Stomach (tissue), 19 donors: ENCODE measurements at places on chromosomes 2 and 18. TPM values are rescaled to one million over a fixed set of nuclear protein-coding genes. Genes with fewer than 3 reads are reported as not detected.

DNA sequence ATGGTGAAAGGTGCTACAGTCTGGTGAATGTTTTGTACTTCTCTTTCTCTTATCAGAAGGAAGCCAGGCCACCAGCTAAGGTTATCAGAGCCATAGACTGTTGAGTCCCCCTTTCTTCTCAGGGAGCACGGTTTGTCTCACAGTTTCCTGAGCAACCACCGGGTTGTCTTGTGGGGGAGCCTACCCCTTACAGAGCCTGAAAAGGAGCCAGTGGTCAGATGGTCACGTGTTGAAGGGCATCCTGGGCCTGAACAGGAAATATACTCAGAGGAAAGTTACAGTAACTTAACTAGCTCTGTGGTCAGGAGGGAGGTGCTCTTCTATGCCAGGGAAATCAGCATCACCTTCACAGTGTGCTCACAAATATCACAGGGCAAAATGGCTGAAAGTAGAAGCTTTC is 11.6 kb downstream of the CD28 start:
- H3K4me1 ChIP-seq, result peaks cover 4% of the 10 kb centered on the region
- no peak overlapping the region for H3K4me3 ChIP-seq

DNA sequence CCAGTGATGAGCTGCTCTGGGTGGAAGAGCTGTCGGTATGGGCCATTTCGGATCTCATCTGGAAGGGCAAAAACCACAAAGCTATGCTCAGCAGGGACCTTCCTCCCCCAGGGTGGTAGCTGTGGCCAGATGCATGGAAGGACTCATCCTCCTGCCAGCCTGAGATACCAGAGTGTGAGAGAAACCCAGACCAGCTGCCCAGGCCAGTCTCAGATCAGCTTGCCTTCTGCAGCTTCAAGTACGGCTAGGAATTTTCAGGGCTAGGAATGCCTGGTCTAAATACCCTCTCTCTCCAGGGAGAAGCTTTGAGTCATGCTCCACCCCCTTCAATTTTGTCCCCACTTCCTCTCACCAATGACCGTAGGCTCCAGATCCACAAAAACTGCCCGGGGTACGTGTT is 1.4 kb upstream of the TUBA4B start:
- no peak overlapping the region for H3K27ac ChIP-seq
- H3K27me3 ChIP-seq, result no peaks in the 10 kb centered on the region
- no peak for DNase-seq
- peaks cover 14% of the 10 kb centered on the region for H3K36me3 ChIP-seq
- H3K4me1 ChIP-seq, result peaks cover 83% of the 10 kb centered on the region

DNA sequence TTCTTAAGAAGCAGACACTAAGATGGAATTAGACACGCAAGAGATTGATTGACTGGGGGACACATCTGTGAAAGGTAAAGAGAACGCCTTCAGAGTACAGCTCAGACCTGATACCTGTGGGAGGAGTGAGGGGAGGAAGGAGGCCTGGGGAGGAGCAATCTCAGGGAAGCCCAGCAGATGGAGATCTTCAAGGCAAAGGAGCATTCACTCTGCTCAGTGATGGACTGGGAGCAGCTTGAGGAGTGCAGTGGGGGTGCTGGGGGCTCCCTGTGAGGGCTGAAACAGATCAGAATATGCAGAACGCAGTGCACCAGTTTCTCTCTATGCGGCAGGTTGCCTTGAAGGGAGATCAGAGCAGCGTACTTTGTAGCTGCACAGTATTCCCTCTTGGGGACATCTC is 103.7 kb upstream of the ATP8B1 start:
- DNase-seq, result no peak
- no peak overlapping the region for H3K4me3 ChIP-seq
- H3K27ac ChIP-seq, result no peak overlapping the region
- H3K4me1 ChIP-seq, result no peaks in the 10 kb centered on the region

DNA sequence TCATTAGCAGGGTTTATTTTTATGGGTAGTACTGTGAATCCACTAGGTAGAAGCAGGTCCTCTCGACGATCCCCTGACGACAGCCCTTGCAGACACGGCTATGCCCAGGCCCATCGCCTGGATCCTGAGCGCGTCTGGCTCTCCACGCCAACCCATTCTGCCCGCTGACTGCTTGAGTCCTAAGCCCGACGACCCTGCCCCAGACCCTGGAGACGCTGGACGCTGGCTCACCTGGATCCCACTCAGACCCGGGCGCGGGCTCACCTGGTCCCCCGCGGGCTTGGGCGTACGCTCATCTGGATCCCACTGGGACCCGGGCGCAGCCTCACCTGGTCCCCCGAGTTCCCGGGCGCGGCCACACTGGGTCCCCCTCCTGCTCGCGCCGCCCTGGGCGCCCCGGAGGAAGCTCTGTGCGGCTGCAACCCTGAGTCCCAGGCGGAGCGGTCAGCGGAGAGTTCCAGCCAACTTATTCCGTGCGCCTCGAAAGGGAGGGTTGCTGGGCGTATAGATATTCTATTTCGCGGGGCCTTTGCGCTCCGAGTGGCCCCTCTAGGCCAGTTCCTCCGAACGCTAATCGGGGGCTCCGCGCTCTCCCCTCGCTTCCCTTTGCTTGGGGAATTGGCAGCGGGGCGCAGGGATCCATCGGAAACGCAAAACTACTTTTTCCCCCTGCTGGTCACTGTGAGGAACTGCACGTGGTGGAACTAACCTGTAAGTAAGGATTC is 22.4 kb upstream of the RMP24 start:
- H3K36me3 ChIP-seq, result no peaks in the 10 kb centered on the region
- peak overlapping the region; percentile 68 for H3K4me3 ChIP-seq
- peak; percentile 55 for DNase-seq
- peaks cover 7% of the 10 kb centered on the region for H3K4me1 ChIP-seq
- H3K27ac ChIP-seq, result no peak overlapping the region

- no peaks in the 10 kb centered on the region for H3K27me3 ChIP-seq
- H3K36me3 ChIP-seq, result no peaks in the 10 kb centered on the region
- H3K4me1 ChIP-seq, result peaks cover 46% of the 10 kb centered on the region
- peak; percentile 68 for DNase-seq
- H3K27ac ChIP-seq, result peak overlapping the region; percentile 94
- H3K4me3 ChIP-seq, result no peak overlapping the region
Observed at GRCh38 chr2:231612109-231612455, 19.4 kb downstream of the TEX44 start.

DNA sequence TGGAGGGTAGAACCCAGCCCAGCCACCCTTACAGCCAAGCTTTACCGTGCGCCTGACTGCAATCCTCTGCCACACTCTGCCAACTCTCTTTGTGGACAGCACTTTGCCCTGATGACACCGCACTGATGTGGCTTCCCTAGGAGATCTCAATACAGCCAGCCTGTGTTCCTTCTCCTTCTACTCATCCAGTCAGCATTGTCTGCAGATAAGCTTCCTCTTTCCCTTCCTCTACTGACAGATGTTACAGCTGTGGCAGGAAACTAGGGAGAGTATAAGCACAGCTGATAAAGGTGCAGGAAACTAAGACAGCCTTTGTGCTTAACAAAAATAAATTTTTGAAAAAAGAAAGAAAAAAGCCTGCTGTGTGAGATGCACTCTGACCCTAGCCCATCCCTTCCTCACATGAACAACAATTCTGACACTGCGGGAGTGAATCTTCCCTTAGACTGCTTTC is 25.0 kb downstream of the CEP68 start:
- H3K4me3 ChIP-seq, result no peak overlapping the region
- no peaks in the 10 kb centered on the region for H3K27me3 ChIP-seq
- peaks cover 92% of the 10 kb centered on the region for H3K36me3 ChIP-seq
- H3K4me1 ChIP-seq, result peaks cover 46% of the 10 kb centered on the region
- H3K27ac ChIP-seq, result no peak overlapping the region

DNA sequence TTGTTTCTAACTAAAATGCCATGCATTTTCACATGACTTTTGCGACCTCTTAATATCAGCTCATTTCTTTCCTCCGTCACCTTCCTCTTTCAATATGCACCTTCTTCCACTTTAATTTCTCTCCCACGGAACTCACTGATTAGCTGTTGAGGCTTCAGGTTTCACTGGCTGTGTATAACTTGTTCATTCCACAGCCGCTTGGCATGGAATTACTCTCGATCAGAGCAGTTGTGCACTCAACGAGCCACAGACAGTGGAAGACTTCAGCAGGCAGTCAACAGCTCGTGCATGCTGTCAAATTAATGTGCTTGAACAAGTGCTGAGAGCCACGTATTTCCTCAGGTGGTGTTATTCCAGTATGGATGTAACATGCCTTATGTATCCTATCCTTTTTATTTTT is 491.2 kb upstream of the DDX18 start:
- H3K27ac ChIP-seq, result no peak overlapping the region
- no peaks in the 10 kb centered on the region for H3K36me3 ChIP-seq
- no peak for DNase-seq
- H3K4me1 ChIP-seq, result no peaks in the 10 kb centered on the region
- H3K4me3 ChIP-seq, result no peak overlapping the region

GRCh38 chr18:28176948-28177827 is at the start of gene CDH2:
Gene CDH2 (minus strand): TSS chr18:28177130. CDS start chr18:28177022, 108 bp downstream.
- H3K27me3 ChIP-seq, result no peaks in the 10 kb centered on the region

DNA sequence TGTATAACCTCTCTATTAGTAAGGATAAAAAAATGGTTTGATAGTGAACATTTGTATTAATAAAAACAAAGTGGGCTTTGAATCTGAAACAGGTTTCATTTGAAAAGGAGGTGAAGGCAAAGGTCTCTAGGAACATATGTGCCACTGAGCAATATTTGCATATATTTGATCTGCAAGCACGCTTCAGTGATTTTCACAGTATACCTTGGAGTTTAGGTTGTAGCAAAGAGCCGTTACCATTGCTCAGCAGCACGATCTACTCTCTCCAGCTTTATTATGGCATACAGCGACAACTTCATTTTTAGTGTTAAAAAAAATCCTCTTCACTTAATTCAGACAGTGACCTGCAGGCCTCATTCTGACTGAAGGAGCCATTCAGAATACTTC is 75.8 kb upstream of the ZEB2 start:
- no peak for DNase-seq
- H3K4me1 ChIP-seq, result no peaks in the 10 kb centered on the region
- H3K36me3 ChIP-seq, result no peaks in the 10 kb centered on the region
- no peak overlapping the region for H3K27ac ChIP-seq

DNA sequence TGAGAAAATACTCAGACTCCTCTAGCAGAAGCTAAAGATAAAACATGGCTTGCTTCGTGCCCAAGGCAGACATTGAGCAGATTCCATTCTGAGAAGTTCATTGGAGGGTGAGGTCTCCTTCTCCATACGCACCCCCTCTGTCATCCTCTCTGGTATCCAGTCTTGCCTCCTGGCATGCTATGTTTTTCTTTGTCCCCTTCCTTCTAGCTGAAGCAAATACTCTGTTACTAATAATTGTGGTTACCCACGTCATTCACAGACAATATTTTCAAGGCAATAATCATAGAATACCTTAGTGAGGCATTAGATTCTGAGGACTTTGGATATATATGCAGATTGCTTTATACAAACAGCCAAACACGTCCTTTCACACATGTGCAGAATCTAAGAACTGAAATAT is 66.2 kb upstream of the KLF7 start:
- H3K4me3 ChIP-seq, result no peak overlapping the region
- no peaks in the 10 kb centered on the region for H3K36me3 ChIP-seq
- DNase-seq, result no peak
- no peaks in the 10 kb centered on the region for H3K27me3 ChIP-seq
- H3K4me1 ChIP-seq, result peaks cover 6% of the 10 kb centered on the region

- peaks cover 10% of the 10 kb centered on the region for H3K36me3 ChIP-seq
- H3K27ac ChIP-seq, result no peak overlapping the region
- no peak overlapping the region for H3K4me3 ChIP-seq
- no peak for DNase-seq
- no peaks in the 10 kb centered on the region for H3K27me3 ChIP-seq
- H3K4me1 ChIP-seq, result peaks cover 10% of the 10 kb centered on the region
Observed at GRCh38 chr18:679516-679915, 22.1 kb downstream of the TYMS start.

GRCh38 chr2:8134473-8134932 is 547.4 kb upstream of the ID2 start:
- no peak overlapping the region for H3K27ac ChIP-seq
- DNase-seq, result peak; percentile 67
- no peaks in the 10 kb centered on the region for H3K4me1 ChIP-seq
- H3K4me3 ChIP-seq, result no peak overlapping the region
- no peaks in the 10 kb centered on the region for H3K27me3 ChIP-seq

DNA sequence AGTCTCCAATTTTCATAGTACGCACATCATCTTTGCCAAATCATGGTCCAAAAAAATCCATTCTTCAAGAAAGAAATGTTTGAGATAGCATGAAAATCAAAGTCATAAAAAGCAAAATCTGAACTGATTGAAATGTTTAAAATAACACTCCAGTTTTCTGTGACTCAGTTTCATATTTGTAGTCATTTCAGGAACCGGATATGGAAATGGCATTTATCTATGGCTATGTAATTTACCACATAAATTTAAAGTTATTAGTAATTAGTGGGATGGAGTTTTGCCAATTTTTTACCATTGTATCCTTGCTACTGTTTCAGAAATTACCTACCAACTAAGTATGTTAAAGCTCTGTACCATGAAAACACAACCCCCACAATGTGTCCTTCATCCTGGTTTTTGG is 456.6 kb upstream of the ACVR2A start:
- no peak overlapping the region for H3K4me3 ChIP-seq
- no peaks in the 10 kb centered on the region for H3K27me3 ChIP-seq
- no peaks in the 10 kb centered on the region for H3K4me1 ChIP-seq
- no peak overlapping the region for H3K27ac ChIP-seq
- no peak for DNase-seq

DNA sequence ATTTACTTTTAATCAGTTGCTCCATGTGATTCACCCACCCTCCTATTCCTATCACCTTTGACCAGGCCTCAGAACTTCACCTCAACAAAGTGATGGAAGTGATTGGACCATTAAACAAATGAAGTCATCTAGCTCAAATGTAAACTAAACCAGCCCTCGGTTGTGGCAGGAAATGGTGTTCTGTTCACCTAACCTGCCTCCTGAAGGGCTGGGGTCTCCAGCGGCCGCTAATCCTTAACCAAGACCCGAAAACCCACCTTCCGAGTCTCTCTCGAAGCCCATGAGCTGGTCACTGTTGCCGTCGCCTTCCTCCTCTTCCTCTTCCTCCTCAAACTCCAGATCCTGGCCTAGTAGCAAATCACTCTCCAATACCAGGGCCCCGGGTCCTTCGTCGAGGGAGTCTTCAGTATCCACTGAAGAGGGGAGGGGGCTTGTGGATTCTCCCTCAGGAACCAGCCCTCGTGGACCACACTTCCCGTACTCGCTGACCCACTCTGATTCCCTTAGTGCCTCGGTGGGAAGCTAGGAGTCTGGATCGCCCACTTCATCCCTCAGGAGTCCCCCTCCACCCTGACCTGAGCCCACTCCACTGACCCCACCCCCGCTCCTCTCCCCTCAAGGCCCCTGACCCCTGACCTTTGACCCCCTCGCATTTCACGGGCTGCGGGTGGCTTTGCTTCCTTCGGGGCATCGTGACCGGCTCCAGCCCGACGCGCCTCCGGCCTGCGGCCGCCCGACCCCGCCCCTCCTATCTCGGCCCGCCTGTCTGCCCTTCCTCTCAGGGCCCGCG is 503 bp downstream of the ZNF513 start:
- peaks cover 76% of the 10 kb centered on the region for H3K36me3 ChIP-seq
- DNase-seq, result peak; percentile 40
- H3K4me3 ChIP-seq, result peak overlapping the region; percentile 77

DNA sequence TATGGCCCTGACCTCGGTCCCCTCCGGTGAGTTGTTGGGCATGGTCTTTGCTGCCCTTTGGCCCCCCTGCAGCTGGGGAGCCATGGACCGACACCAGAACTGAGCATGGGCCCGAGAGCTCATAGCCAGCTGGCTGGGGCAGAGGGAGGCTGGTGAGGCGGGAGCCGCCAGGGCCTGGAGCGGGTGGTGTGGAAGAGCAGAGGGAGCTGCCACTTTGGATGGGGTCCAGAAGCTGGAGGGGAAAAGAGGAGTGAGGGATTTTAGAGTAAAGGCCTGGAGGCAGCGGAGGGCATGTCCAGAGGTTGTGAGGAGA is 16.5 kb upstream of the CNNM3 start:
- no peaks in the 10 kb centered on the region for H3K27me3 ChIP-seq
- H3K36me3 ChIP-seq, result peaks cover 10% of the 10 kb centered on the region
- H3K4me1 ChIP-seq, result peaks cover 9% of the 10 kb centered on the region
- no peak overlapping the region for H3K4me3 ChIP-seq

The CFAP53 gene
- total RNA-seq, result not detected

The RTP5 gene
- not detected for total RNA-seq

The GYPC gene
- total RNA-seq, result 47.3 TPM

The SPC25 gene
- 2.9 TPM for total RNA-seq
